ENCODE measurements at places on chromosomes 3 and 15. TPM values are rescaled to one million over a fixed set of nuclear protein-coding genes. Genes with fewer than 3 reads are reported as not detected.

DNA sequence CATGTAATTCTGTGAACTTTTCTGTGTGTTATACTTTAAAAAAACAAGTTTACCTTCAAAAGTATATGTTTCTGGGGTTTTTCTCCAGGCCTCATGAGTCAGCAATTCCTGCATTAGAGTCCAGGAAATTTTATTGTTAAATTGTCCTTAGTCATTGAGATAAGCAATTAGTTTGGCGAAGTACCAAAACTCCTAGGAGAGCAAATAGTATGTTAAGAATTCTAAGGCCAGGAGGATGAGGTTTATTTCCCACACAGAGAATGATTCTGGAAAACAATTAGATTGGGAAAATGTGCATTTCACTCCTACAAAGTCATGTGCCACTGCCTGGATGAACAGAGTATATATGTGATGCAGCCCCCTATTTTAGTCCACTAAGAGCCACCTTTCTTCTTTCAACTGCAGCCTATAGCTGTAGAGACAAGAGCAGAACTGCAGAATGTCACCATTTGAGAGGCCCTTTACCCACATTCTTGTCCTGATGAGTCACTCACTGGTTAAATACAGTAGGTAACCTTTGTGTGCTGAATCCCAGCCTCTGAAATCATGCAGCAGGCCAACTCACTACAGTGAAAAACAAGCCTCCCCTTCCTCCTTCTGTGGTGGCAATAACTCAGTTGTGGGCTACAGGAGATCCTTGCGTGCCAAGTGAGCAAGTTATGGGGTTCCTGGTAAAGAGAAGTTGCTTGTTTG, 452.8 kb upstream of the THBS1 start:
- no peak for DNase-seq

GRCh38 chr3:163138258-163138657, 1641.7 kb downstream of the OTOL1 start:
- DNase-seq = no peak

DNA sequence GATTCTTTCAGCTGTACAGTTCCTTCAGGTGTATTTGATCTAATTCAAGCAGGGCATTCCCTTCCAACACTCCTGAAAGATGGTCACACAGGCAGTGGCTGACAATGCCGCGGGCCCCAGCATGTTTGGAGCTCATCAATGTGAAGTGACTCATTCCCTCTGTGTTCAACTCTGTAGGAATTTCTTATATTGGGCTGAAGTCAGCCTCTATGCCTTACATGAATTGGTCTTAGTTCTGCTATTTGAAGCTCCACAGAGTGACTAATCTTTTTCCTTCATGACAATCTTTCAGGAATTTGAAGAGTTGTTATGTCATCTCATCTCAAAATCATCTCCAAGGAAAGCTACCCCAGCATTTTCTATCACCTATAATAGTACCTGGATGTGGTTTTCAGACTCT, 142.5 kb upstream of the C2CD4B start:
- no peak for DNase-seq

DNA sequence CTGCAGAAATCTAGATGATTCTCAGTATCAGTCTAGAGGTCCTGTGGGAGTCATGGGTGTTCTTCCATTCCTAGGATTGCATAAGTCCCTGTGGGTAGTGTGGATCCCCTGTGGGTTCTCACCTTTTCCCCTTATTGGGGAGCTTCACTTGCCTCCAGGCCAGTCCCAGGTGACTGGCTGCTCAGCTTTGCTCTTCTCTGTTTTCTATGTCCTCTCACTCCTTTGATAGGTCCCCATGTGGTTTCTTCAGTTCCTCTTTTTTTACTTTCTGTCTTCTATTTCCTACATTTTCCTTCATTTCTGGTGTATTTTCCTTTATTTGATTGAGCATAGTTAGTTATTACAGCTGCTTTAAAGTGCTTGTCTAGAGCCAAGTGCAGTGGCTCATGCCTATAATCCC, 10.9 kb downstream of the TEX55 start:
- DNase-seq = no peak

GRCh38 chr3:152183473-152183872, 85.3 kb upstream of the MBNL1 start:
- DNase-seq = peak; percentile 61

GRCh38 chr3:64152086-64152485, 73.2 kb downstream of the PRICKLE2 start:
- no peak for DNase-seq

Gene SYNPR
- not detected for polyA plus RNA-seq

Gene CLEC3B
- polyA plus RNA-seq = not detected

GRCh38 chr15:66555685-66556084, 10.1 kb downstream of the LCTL start:
- no peak for DNase-seq

Gene TMEM108
- not detected for polyA plus RNA-seq

DNA sequence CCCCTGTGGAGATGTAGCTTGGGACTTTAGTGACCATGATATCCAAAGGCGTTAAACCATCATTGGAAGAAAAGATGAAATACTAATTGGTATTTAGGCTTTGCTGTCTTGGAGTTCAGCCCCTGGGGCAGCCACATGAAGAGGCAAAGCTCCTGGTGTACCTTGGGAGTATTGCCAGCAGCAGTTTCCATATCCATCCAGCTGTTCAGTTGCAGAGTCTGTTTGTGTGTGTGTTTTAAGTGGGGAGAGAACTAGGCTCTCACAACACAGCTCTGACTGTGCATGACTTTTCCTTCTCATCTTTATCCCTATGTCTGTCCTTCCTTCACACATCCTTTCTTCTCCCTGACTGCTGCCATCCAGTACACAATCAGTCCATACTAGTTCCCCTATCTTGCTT, 98.9 kb downstream of the CDIN1 start:
- no peak for DNase-seq

Gene TGFBR2
- 263 TPM for polyA plus RNA-seq

Gene RARB
- polyA plus RNA-seq = 0.07 TPM

GRCh38 chr3:25427155-25427554, 908 bp upstream of the RARB start:
- DNase-seq = no peak

DNA sequence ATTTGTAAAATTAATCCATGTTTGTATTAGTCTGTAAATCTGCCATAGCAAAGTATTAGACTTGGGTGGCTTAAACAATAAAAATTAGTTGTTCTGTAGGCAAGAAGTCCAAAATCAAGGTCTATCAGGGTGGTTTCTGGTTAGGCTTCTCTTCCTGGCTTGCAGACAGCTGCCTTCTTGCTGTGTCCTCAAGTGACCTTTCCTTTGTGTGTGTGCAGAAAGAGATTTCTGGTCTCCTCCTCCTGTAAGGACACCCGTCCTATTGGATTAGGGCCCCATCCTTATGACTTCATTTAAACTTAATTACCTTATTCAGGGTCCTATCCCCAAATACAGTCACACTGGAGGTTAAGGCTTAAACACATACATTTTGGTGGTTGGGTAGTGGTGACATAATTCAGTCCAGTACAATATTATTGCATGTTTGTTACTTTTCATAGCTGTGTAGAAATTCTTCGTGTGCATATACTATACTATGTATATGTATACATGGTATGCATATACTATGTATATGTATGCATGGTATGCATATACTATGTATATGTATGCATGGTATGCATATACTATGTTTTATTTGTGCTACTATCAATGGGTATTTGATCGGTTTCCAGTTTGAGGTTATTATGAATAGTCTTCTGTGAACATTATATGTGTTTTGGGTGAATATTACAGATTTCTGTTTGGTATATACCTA, 57.9 kb upstream of the RNU6-1 start:
- no peak for DNase-seq

Gene ANKRD63
- not detected for polyA plus RNA-seq

GRCh38 chr15:41511331-41511898, 2.2 kb downstream of the LTK start:
- no peak for DNase-seq

DNA sequence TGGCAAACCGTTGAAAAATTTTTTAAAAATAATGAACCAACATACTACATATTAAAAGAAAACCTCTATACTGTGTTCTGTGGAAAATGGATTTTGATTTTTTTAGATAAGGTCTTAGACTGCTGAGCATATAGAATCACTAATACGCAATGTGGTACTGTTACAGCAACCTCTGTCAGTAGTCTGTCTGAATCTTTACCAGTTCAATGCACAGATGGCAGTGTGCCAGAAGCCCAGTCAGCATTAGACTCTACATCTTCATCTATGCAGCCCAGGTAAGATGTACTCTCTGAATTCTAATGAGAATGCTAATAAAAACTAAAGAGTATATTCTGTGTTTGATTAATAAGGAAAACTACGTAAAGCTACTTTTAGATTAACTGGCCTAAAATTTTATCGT, 31.3 kb upstream of the FAH start:
- DNase-seq = no peak

DNA sequence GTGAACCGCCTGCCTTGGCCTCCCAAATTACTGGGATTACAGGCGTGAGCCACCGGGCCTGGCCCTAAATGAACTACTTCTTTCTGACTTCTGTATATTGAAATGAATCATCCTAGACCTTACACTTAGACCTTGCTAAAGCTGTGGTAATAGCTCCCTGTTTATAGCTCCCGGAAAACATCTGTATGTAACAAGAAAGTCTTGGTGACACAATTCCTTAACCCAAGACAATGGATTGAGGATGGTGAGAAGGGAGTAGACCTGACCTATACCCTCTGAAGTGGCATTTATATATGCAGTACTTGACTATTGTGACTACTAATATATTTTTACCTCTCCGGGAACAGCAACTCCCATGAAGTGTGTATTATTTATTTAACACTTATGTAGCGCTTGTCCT, 48.0 kb upstream of the TBL1XR1 start:
- DNase-seq = no peak
